ENCODE measurements at places on chromosomes 4 and X. TPM values are rescaled to one million over a fixed set of nuclear protein-coding genes. Genes with fewer than 3 reads are reported as not detected.

Gene UGT2B17
- not detected for total RNA-seq

DNA sequence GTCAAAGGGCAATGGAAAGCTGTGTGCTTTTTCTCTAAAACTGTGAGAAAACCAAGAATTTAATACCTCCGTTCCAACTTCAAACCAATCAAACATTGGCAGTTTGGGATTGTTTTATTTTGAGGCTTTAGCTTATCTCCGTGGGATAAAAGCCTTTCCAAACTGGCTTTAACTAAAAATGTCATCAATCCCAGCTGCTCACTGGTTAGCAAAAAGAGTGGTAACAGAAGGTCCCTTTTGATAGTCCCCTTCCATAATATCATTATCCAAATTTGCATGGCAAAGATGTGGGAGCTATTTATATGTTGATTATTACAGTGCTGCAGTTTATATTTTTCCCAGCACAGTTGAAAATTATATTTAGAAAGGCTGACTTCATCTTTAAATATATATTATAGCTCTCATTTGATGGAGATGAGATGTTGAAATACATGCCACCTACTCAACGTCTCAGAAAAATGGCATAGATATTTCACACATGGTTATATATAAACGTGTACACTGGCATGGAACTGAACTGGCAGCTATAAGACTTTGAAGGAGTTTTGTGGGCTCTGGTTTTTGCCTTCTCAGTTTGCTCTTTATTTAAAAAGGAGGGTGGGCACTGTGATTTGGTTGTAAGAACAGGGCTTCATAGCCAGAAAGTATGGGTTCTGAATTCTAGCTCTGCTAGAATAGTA lies 707.1 kb upstream of the SLIT2 start:
- no peaks in the 10 kb centered on the region for H3K27me3 ChIP-seq
- no peaks in the 10 kb centered on the region for H3K4me1 ChIP-seq
- H3K36me3 ChIP-seq, result no peaks in the 10 kb centered on the region
- no peak overlapping the region for H3K4me3 ChIP-seq
- no peak overlapping the region for H3K27ac ChIP-seq

Gene FABP2
- not detected for total RNA-seq

Gene PPARGC1A
- 3.2 TPM for total RNA-seq

DNA sequence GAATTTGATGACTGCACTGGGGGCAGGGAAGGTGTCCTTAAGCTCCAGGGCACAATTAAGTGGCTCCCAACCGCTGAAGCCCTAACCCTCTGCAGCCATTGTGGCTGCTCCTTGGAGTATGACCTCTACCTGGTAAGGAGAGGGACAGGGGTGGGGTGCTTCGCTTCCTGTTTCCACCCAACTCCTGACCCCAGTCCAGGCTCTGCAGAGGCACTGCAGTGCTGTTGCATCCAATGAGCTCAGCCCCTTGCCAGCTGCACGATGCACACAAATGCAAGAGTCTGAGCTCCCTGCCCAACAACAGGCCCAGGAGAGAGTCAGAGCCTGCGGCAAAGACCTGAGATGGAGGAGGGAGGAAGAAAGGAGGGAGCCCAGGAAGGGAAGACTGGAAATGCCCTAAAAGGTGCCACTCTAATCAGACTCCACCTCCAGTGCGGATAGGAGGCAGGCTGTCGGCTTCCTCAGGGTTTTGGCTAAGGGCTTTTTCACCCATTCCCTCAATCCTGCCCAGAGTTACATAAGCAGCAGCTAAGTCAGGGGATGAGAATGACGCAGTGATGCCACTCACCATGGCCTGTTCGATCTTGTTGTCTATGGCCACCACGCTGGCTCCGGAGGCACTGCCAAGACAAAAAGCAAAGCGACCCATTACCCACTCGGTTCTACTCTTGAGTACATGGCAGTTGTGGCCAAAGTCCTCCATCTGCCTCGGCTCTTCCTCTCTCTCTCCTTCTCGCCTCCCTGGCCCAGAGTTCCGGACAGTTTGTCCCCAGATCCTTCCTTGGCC lies 60.1 kb downstream of the TSC22D3 start:
- H3K4me3 ChIP-seq, result peak overlapping the region; percentile 86
- no peaks in the 10 kb centered on the region for H3K27me3 ChIP-seq
- peaks cover 20% of the 10 kb centered on the region for H3K36me3 ChIP-seq
- DNase-seq, result no peak
- H3K4me1 ChIP-seq, result peaks cover 45% of the 10 kb centered on the region

DNA sequence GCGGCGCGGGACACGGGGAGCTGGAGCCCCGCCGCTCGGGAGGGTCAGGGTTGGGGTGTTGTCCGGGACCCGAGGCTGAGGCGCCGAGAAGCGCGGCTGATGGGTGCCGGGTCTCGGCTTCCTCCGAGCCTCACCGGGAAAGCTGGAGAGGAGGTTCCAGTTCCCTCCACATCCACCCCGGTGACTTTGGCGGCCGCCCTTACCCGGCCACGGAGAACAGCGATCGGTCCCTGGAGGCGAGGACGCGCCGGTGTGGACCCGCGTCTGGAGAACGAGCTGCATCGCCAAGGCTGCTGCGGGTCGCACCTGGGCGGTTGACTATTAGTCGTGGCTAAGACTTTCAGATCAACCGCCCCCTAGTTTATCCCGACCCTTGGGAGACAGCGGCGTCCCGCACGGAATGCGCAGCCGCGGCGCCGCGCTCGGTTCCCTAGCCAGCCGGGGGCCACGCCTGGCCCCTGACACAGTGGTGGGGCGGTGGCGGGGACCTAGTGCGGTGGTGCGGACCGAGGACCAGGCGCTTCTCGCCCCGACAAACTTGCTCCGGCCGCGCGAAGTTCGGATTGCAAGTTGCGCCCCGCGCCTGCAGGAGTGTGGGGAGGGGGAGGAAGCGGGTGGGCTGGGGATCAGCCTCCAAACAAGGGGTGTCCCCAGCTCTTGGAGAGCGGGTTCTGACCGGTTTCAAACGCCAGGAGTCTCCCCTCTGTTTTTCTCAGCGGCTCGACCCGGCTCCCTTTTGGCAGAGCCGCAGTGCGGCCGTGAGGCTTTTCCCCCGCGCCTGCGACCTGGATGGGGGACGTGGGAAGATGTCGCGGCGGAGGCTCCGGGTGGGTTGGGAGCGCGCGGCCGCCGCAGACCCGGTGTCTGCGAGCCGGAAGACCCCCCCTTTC lies 568 bp downstream of the FHDC1 start:
- peak overlapping the region; percentile 35 for H3K27ac ChIP-seq
- DNase-seq, result no peak
- peaks cover 61% of the 10 kb centered on the region for H3K27me3 ChIP-seq
- H3K4me1 ChIP-seq, result peaks cover 31% of the 10 kb centered on the region

Gene FAM184B
- total RNA-seq, result not detected

Gene SPIN2A
- total RNA-seq, result not detected

Gene BTC
- 42.2 TPM for total RNA-seq

Gene SLC10A4
- total RNA-seq, result 2.7 TPM

- H3K4me3 ChIP-seq, result no peak overlapping the region
- no peaks in the 10 kb centered on the region for H3K36me3 ChIP-seq
- H3K4me1 ChIP-seq, result no peaks in the 10 kb centered on the region
- no peak for DNase-seq
- H3K27me3 ChIP-seq, result no peaks in the 10 kb centered on the region
- no peak overlapping the region for H3K27ac ChIP-seq
Observed at GRCh38 chrX:7941390-7942042, 14.3 kb upstream of the PNPLA4 start.

DNA sequence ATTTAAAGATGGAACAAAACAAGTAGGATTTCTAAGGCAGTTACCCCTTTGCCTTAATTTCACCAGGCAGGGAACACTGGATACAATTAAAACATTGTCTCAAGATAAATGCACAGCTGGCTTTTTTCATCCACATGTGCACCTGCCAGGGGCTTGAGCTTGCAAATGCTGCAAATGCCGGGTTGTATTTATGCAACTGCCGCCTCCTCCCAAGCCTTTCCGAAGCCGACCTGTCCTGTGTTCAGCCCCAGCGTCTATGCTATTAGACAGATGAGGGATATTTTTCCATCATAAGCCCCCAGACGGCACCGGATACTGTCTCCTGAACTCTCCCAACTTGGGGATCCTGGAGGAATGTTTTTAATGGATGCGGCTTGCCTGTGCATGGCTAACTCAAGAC lies 251.6 kb downstream of the CRLF2 start:
- DNase-seq, result no peak
- H3K4me3 ChIP-seq, result no peak overlapping the region
- no peaks in the 10 kb centered on the region for H3K27me3 ChIP-seq
- no peaks in the 10 kb centered on the region for H3K36me3 ChIP-seq

Gene NEUROG2
- total RNA-seq, result not detected

DNA sequence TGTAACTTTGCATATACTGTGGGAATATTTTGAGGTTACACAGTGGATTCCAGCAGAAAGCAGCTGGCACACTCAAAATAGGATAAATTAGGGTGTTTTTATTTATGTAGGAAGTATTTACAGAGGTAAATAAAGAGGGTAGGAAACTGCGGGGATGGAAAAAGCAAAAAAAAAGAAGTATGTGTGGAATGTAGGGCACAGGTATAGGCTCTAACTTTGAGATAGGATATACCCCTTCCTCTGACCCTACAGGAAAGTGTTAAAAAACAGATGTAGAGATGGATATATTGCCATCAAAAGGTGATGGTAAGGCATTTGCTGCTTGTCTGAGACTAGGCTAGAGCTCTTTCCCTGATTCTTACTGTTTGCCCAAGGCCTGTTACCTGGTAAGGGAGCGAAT lies 173.1 kb upstream of the ANK2 start:
- no peak overlapping the region for H3K4me3 ChIP-seq
- H3K27me3 ChIP-seq, result no peaks in the 10 kb centered on the region
- no peaks in the 10 kb centered on the region for H3K36me3 ChIP-seq
- no peaks in the 10 kb centered on the region for H3K4me1 ChIP-seq

DNA sequence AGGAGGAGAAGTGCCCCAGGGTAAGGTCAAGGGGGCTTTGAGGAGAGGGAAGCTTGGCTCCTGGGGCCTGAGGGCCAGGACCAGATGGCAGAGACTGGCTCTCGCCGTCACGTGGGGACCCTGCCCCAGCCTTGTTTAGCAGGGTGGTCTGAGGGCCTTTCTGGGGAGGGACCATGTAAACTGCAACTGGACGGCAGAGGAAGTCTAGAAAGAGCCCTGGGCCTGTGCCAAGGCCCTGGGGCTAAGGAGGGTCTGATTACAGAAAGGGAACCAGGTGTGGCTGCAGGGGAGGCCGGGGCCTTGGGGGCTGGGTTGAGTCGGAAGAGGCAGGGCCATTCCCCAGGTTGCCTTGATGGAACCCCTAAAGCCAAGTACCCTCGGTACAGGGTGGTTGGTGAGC lies 1.8 kb upstream of the HGFAC start:
- H3K36me3 ChIP-seq, result no peaks in the 10 kb centered on the region
- H3K27ac ChIP-seq, result no peak overlapping the region
- H3K27me3 ChIP-seq, result peaks cover 3% of the 10 kb centered on the region
- DNase-seq, result no peak
- no peaks in the 10 kb centered on the region for H3K4me1 ChIP-seq

GRCh38 chr4:1515763-1516162 lies 109.5 kb upstream of the NKX1-1 start:
- H3K4me3 ChIP-seq, result no peak overlapping the region
- no peaks in the 10 kb centered on the region for H3K36me3 ChIP-seq
- peaks cover 26% of the 10 kb centered on the region for H3K27me3 ChIP-seq
- no peak for DNase-seq

DNA sequence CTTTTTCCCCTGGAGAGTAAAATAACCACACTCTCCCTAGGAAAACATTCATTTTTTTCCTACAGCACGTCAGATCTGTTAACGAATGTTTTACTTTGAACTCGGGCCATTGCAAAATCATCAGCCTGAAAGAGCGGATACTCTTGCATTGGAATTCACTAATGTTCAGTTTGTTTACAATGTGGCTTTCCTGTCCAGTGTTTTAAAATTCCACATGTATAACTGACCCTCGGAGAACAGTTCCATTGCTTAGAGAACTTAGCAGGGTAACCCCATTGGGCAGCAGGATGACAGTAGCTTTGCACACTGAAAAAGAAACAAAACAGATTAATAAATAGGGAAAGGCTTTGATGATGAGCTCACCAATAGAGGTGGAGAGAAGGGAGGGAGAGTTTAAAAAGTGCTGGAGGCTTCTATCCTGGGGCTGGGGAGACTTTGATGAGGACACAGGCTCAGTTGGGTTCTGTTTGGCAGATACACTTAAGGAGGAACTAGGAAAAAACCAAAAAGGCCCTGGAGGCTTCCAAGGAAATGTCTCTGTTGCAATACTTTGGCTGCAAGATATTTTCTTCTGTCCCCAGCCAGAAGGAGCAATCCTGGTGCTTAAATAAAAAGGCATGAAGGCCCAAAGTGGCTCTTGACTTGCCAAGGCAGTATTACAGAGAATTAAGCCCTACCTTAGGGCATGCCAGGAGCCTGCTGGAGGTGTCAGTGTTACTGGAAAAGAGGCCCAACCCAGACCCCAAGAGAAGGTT lies 143.1 kb downstream of the ARSF start:
- no peak overlapping the region for H3K4me3 ChIP-seq
- H3K27ac ChIP-seq, result peak overlapping the region; percentile 39

All from sigmoid colon (tissue), 7 donors.